ENCODE measurements at places on chromosomes 3 and 15.

GRCh38 chr15:38920966-38921365, 356.4 kb upstream of the RASGRP1 start:
- no peak for DNase-seq

DNA sequence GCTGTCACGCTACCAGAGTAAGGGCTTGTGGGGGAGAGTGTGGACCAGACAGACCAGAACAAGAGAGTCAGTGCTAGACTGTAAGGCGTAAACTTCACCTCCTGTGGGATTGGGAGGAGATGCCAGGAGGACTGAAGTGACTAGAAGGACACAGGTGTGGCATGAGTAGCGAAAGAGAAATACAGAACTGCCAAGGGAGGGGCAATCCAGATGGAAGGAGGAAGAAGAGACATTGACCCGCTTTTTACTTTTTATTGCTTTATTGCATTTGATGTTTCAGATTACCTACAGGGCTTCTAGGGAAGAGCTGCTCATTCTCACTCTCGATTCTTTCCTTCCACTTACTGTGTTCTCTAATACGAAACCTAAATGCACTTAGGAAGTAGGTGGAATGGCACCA, 2.1 kb downstream of the POGLUT1 start:
- DNase-seq, result no peak

GRCh38 chr3:181887685-181888084, 176.0 kb downstream of the SOX2 start:
- DNase-seq, result no peak

DNA sequence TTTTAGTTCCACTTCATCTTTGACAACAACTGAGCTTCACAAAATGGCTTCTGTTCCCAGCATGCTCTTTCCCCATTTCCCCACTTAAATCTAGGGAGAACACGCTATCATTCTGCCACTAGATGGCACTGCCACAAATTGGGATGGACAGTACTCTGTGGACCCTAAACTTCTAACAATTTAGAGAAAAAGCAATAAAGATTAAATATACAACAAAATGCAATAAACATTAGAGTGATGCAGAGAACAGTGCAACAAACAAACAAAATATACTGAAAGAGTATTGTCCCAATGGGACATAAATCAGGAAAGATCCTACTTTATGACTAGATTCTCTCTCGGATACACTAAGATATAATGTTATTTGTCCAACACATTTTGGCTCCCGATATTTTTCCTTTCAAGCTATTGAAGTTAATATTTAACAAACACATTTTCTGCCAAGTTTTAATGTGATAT, 169.7 kb upstream of the TMCO5A start:
- no peak for DNase-seq

- DNase-seq, result no peak
Measured at GRCh38 chr3:187719628-187720336, 17.4 kb upstream of the RTP2 start.

DNA sequence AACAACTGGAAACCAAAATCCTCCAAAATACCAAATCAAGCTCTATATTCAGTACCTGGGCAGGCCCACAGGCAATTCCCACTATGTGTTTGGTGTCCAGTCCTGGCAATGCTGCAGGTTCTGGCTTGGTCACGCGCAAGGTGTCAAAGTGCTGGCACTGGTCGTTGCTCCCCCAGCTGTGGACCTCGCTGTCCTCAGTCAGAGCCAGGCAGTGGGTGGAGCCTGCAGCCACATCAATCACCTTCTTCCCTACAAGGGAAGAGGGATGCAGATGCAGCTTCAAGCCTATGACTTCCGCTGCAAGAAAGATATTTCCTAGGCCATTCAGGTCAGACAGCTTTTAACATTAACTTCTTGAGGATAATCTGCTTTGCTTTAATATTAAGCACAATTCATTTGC, 61.3 kb downstream of the HERC2 start:
- DNase-seq, result peak; percentile 67

GRCh38 chr15:47822048-47822447, 104.7 kb downstream of the SEMA6D start:
- DNase-seq, result no peak

DNA sequence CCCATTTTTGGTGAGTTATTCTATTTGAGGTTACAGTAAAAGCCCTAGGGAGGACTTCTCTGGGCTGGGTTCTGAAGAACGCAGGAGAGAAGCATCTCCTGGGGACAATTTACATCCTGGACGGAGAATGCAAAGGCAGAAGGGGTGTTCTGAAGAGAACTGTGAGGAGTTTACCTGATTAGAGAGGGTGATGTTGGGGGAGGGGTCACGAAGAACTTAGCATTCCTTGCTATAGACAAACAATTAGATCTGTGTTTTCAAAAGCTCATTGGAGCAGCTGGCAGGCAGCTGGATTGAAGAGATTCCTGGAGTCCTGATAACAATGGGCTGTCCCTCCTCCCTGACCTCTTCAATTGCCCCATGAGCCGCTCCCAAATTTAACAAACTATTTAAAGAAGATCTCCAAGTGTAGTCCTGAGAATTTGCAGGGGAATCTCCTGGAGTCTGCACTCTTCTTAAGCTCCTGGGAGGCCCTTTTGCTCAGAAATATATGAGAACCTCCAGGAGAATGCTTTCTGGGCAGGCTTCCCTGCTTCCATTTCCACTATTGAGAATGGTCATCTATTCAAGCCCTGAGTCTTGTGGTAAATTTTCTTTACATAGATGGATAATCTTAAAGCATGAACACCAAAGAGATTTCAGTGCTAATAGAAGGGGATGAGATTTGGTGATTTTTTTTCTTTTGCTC, 55.3 kb downstream of the ARHGAP31 start:
- no peak for DNase-seq

GRCh38 chr3:139434764-139435307, 41.5 kb downstream of the RBP2 start:
- DNase-seq, result no peak

- DNase-seq, result peak; percentile 52
Measured at GRCh38 chr3:52232279-52233107, 6.5 kb downstream of the TWF2 start.

DNA sequence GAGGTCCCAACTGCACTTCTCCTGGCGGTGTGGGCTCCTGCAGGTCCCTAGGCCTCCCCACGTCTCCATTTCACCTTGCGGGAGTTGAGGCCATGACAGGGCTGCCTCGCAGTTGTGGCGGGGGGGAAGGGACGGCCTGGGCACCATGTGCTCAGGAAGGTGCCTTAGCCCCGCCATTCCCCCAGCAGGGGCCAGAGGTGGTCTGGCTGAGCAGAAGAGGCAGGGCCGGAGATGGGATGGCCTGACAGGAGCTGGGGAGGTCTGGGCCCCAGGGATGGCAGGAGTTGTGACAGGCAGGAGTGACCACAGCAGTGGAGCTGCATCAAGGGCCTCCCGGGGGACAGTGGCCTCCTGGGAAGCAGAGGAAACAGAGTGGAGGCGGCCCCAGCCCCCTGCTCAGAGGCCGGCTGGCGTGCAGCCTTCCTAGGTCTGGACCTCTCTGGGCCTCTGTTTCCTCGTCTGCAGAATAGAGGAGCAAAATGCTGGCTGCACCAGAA, 18.7 kb upstream of the KLF15 start:
- no peak for DNase-seq

- DNase-seq, result peak; percentile 91
Measured at GRCh38 chr3:179260949-179261765, 10.2 kb upstream of the KCNMB3 start.

DNA sequence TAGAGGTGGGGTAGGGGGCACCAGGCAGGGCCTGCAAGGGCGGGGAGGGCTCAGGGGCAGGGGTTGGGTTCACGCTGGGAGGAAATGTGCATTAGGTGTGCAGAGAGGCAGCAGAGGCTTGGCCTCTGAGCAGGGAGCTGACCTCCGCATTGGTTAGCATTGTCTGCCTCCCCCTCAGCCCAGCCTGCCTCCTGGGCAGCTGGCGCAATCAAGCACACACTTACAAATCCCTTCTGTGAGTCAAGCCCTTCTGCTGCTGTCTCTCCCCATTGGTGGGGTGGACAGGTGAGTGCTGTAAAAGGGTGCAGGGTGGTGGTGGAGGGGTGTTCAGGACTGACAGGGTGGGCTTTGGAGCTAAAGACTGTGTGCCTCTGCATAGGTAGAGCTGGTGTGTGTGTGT, 9.3 kb downstream of the LOXL1 start:
- DNase-seq, result no peak

- DNase-seq, result no peak
Measured at GRCh38 chr3:75140904-75141615, 523.1 kb upstream of the FRG2C start.

GRCh38 chr15:39997031-39997430, 42.0 kb downstream of the SRP14 start:
- no peak for DNase-seq

DNA sequence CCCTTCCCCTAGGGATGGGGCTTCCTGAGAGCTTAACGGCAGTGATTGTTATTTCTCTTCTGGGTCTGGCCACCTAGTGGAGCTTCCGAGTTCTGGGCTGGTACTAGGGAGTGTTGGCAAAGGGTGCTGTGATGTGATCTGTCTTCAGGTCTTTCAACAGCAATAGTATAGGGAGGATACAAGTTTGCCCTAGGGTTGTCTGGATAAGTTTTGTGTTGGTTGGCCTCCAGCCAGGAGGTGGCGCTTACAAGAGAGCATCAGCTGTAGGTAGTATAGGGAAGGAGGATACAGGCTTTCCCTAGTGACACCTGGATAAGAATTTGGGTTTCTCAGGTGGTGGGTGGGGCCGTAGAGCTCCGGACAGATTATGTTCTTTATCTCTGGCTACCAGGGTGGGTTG, 19.2 kb upstream of the CPOX start:
- DNase-seq, result no peak

DNA sequence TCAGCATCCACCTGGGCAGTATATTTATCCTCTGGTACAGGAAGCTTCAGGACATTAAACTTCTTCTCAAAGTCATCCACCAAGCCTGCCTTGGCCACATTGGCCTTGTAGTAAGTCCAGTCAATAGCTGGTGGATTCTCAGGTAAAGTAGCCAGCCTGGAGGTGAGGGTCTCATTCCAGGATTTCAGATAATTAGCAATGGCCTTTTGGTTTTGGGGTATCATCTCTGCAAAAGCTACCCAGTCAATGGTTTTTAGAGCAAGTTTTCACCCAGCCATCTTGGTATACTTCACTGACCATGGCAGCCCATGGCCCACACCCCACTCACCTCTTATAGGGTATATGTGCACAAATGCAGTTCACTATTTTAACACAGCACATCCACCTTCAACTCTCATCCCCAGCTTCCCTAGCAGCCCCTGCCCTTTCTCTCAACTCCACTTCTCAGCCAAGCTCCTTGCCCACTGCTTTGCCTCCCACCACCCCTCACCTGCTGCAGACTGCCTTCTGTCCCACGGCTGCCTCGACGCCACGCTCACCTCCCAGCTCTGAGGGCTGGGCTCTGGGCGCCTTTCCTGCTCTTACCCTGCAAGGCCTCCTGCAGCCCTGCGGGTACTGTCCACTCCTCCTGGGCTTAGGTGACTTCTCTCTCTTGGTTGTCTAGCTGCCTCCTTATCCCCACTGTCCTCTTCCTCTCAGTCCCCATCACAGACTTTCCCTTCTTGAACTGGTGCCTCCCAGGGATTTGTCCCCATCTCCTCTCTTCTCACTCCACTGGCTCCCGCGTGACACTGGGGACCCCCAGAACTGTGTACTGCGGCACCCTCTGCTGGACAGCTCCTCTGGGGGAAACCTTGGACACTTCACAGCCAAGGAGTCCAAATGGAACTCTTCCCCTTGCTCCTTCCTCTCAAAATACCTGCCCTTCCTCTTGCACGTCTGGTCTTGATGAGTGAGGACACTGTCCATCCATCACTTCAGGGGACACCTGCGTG, 1.7 kb upstream of the TGM5 start:
- no peak for DNase-seq

All from Right ventricle myocardium inferior (tissue), 1 donor.